ENCODE measurements at places on chromosomes 3 and 15. TPM values are rescaled to one million over a fixed set of nuclear protein-coding genes. Genes with fewer than 3 reads are reported as not detected.

Gene TSC22D2
- total RNA-seq: 25.9 TPM

Gene PCNP
- total RNA-seq: 59.4 TPM

Gene CLDN16
- total RNA-seq: 2.5 TPM

Gene STX19
- total RNA-seq: not detected

Gene STAC
- 7.4 TPM for total RNA-seq

Gene FAM174B
- total RNA-seq: 51.1 TPM

Gene ATP13A4
- total RNA-seq: 0.34 TPM

Gene DZIP1L
- total RNA-seq: 3.5 TPM

Gene GATM
- total RNA-seq: not detected

Gene LRRC2
- total RNA-seq: not detected

Gene SLCO2A1
- 2.2 TPM for total RNA-seq

Gene SLC22A13
- not detected for total RNA-seq

Gene PPP1R2
- total RNA-seq: 24.7 TPM

Gene PLA2G4B
- total RNA-seq: 0.48 TPM

Gene GOLGA6L4
- total RNA-seq: 3.4 TPM

Gene BNC1
- total RNA-seq: 6.6 TPM

Gene CACNA2D3
- total RNA-seq: not detected

Gene CRTAP
- 171 TPM for total RNA-seq

Gene FOXB1
- not detected for total RNA-seq

Gene CCR2
- total RNA-seq: not detected

Gene AP3B2
- not detected for total RNA-seq

Gene C2CD4A
- 0.05 TPM for total RNA-seq
